ENCODE measurements at places on chromosomes 7 and 10. TPM values are rescaled to one million over a fixed set of nuclear protein-coding genes. Genes with fewer than 3 reads are reported as not detected.

The TRUB1 gene
- polyA plus RNA-seq = 5.7 TPM

The SFTPA1 gene
- not detected for polyA plus RNA-seq

DNA sequence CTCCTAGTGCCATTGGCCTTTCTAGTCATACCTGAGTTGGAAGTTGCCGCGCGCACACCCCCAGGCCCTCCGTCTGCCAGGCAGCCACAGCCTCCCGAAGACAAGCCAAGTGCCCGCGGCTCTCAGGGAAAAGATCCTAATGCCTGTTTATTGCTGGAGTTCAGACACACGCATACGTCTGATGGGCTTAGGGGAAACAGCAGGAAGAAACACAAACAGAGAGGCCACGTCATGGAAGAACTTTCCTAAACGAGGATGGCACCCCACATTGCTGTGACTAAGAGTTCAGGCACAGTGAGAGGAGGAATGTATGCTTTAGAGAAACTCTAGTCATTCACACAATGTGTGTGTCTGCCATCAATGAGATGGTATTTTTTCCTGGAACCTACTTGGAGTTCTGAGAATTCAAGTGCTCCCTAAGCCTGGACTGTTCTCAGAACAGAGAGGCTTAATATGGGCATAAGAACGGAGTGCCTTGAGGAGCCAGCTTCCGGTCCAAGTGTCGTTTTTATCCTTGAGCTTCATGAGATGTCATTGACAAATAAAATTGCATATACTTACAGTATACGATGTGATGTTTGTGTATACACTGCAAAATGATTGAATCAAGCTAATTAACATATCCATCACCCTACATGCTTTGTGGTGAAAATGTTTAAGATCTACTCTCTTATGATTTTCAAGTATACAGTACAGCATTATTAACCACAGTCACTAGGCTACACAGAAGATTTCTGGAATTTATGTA is 11.6 kb upstream of the RBP3 start:
- DNase-seq = peak; percentile 5

The HMX2 gene
- polyA plus RNA-seq = not detected

DNA sequence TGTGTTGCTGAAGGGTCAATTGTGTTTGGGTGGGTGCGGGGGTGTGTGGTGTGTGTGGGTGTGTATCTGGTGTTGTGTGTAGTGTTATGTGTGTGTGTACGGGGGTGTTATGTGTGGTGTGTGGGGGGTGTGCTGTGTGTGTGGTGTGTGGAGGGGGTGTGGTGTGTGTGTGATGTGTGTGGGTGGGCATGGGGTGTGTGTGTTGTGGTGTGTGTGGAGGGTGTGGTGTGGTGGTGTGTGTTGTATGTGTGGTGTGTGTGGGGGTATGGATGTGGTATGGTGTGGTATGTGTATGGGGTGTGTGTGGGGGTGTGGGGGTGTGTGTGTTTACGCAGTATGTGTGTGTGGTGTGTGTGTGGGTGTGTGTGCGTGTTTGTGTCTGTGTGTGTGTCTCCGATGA is 110.8 kb downstream of the ZNF22 start:
- no peak for DNase-seq

- DNase-seq = no peak
Observed at GRCh38 chr7:128318691-128319090, 25.0 kb downstream of the RBM28 start.
